ENCODE measurements at places on chromosomes 4 and X. TPM values are rescaled to one million over a fixed set of nuclear protein-coding genes. Genes with fewer than 3 reads are reported as not detected.

The MXRA5 gene
- not detected for total RNA-seq

The LGI2 gene
- total RNA-seq, result not detected

The UNC5C gene
- not detected for total RNA-seq

The HSFX3 gene
- total RNA-seq, result not detected

The SPIN2A gene
- 1.2 TPM for total RNA-seq

The MAGEA2 gene
- total RNA-seq, result not detected

The MYOZ2 gene
- total RNA-seq, result not detected

The RHOXF1 gene
- not detected for total RNA-seq

The SUPT20HL1 gene
- total RNA-seq, result not detected

The SHROOM4 gene
- not detected for total RNA-seq

The HELT gene
- total RNA-seq, result not detected

The KCNIP4 gene
- total RNA-seq, result not detected

The SH2D1A gene
- not detected for total RNA-seq

The TENM3 gene
- not detected for total RNA-seq

The MTM1 gene
- 22.0 TPM for total RNA-seq

The CDX4 gene
- not detected for total RNA-seq

Measured in activated B cell treated with CpG ODN at 0.5 μM for 24 hours (primary cell).